Left hindlimb (tissue), 1 donor: ENCODE measurements at places on chromosomes 11 and 22.
A peak's percentile ranks its signal among the peaks of the same experiment; 100 is the strongest.

DNA sequence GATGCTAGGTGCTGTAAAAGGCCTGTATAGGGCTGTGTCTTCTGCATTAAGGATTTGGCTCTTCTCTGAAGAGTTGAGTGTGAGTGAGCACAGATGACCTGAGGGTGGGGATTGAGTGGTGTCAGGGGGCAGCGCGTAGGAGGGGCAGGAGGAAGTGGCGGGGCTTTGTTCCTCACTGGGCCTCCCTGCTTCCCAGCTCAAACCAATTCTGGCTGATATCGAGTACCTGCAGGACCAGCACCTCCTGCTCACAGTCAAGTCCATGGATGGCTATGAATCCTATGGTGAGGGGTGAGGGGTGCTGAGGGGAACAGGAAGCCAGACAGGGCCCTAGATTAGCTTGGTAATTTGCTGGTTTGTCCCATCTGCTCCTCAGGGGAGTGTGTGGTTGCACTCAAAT lies 9.1 kb downstream of the PHOX2A start:
- no peak for DNase-seq

- DNase-seq, result no peak
Measured at GRCh38 chr11:39113606-39114005, 2345.8 kb downstream of the LRRC4C start.

- no peak for DNase-seq
Measured at GRCh38 chr22:44755956-44756361, 3.6 kb downstream of the ARHGAP8 start.

GRCh38 chr11:11968511-11969280 lies 39.7 kb downstream of the DKK3 start:
- peak; percentile 84 for DNase-seq

GRCh38 chr11:12354750-12355545 lies 22.4 kb upstream of the PARVA start:
- no peak for DNase-seq

- DNase-seq, result no peak
Measured at GRCh38 chr22:47632701-47633100, 870.3 kb downstream of the TBC1D22A start.

DNA sequence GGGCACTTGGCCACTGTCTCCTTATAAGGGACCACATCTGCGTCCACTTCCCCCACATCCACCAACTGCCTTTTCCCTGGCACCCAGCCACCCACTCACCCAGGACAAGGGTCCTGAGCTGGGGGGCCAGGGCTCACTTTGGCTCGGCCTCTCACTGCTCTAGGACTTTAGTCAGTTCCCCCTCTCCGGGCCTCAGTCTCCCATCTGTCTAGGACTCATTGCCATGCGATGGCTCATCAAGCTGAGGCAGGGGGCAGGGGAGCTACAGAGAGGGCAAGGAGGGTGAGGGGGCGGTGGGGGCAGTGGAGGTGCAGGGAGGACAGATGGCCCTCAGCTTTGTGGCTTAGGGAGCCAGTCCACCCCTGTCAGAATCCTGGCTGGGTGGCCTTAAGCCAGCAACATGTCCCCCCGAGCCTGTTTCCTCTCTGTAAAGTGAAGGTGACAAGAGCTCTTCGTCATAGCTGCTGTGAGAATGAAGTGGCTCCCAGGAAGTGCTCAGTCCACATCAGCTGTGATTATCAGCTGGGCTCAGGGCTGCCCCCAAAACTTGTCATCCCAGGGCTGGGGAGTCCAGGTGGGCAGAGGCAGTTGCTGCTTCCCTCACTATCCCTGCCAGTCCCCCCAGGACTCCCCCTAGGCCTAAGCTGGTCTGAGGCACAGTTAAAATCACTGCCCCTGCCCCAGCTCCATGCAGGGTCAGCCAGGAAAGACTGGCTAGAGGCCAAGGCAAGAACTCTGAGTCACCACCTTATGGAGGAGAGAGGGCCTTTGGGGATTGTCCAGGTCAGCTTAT lies 14.9 kb downstream of the RAC2 start:
- no peak for DNase-seq

DNA sequence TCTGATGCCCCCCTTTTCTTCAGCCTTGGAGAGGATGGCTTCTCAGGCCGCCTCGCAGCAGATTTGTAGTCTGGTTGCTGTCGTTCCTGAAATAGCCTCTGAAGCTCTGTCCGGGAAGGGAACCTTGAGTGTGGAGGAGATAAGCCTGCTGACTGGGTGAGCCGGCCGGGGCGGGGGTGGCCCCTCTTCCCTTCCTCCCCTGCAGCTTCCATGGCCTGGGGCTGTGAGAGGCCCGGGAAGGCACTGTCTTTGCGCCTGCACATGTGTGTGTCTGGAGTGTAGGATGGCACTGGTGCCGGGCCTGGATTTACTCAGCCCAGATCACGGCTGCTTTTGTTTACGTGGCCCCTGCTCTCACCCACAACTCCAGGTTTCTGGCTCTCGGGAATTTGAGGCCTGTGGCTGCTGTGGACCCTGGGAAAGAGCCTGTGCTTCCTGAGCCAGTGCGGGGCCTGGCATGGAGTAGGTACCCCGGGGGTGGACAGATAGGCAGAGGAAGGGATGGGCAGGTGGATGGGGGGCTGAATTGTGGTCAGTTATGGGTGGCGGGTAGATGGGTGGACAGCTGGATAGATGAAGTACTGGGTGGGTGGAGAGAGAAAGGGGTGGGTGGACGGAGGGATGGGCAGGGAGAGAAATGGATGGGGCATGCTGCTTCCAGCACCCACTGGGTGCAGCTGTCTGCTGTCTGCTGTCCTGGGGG lies 16.6 kb downstream of the KCNQ1 start:
- DNase-seq, result no peak

GRCh38 chr11:114273071-114273470 lies 23.1 kb upstream of the NNMT start:
- DNase-seq, result no peak

- no peak for DNase-seq
Measured at GRCh38 chr22:28406246-28406645, 273.4 kb downstream of the TTC28 start.

DNA sequence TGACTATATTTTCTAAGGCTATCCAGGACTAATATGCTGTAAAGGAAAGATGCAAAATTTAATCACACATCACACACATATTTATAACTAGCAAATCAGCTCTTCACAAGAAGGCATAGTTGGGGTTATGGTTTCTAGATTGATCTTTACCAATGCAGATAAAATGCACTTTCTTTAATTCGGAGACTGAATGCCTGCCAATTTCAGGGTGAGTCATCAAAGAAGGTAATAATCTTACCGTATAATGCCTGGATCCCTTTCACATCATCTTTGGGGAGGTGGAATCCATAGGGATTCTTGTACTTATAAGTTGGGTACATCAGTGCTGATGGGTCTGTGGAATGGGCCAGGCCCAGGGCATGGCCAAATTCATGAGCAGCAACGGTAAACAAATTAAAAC lies 16.4 kb downstream of the MMP20 start:
- no peak for DNase-seq

DNA sequence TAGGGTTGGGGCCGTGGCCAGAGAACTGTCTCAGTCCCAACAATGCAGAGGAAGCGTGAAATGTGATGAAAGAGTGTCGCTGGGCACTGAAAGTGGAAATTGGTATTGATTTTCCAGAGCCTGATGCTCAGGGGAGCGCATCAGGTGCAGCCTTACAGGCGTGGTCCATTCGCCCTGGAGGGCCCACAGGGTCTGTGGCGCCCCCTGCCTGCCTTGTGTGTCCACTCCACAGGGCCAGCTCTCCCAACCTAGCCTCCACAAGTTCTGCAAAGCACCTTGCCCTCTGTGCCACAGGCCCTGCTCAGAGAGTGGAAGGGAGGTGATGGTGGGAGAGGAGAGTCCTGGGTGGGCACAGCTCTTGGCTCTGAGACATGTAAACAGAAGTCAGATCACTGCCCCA lies 54.9 kb upstream of the LMO1 start:
- DNase-seq, result no peak

DNA sequence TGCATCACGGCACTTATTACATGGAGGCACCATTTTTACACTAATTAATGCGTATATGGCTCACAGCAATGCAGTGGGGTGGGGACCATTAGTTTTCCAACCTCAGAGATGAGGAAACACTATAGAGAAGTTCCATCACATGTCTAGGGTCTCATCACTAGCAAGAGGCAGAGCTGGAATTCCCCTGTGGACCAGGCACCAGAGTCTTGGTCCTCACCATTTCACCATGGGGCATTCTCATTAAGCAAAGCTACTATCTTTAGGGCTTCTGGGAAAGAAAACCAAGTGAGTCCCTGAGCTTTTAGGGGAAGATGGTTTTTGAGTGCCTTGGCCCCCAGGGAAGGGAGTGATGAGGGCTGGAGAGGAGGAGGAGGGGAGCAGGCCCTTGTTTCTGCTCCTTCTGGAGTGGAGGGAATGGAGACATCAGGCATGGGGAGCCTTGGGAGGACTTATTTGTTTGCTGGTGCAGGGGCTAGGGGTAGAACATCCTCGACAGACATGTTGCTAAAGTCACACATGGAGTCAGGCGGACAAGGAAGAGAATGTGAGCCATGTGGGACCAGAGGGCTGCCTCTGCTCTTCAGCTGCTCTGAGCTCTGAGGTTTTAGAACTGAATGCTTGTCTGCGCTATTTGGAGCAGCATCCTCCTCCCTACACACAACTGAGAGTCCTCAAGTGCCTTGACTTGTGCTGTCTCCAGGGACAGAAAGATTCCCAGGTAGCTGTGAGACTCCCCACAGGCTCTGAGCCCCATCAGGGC lies 40.3 kb upstream of the ZBED5 start:
- no peak for DNase-seq

GRCh38 chr11:62108017-62108750 lies 15.6 kb upstream of the INCENP start:
- DNase-seq, result no peak

DNA sequence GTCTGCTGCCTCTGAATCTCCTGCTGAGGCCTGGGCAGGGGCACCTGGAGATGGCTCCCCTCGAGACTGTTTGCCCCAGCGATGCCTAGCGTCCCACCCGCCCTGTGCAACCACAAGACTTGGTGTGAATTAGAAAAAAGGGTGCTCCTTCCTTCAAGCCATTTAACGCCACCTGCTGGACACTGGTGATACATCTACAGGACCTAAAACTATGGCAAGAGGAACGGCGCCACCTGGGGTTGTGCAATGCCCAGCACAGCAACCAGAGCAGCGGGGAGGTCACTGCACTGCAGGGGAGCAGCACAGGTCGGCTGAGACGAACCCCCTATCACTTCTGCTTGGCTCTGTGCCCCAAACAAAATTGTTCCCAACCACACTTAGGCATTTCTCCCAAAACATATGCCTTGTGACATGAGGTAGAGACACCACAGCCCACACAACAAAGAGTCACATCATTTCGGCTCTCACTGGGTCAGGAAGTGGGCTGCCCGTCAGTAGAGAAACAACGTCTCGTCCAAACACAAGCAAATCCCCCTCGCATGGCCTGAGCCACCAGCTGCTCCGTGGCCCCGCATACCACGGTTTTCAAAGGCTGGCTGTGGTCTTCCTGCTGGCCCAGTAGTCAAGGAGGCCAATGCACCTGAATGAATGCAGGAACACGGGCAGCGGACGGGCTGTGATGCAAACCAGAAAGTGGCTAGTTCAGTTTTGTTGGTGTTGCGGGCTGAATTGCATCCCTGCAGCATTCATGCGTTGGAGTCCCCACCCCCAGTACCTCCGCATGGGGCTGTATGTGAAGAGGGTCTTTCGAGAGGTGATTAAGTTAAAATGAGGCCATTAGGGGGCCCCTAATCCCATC lies 171.9 kb downstream of the SHANK2 start:
- DNase-seq, result peak; percentile 47

- peak; percentile 16 for DNase-seq
Measured at GRCh38 chr22:44403602-44404329, 91.0 kb upstream of the SHISAL1 start.

DNA sequence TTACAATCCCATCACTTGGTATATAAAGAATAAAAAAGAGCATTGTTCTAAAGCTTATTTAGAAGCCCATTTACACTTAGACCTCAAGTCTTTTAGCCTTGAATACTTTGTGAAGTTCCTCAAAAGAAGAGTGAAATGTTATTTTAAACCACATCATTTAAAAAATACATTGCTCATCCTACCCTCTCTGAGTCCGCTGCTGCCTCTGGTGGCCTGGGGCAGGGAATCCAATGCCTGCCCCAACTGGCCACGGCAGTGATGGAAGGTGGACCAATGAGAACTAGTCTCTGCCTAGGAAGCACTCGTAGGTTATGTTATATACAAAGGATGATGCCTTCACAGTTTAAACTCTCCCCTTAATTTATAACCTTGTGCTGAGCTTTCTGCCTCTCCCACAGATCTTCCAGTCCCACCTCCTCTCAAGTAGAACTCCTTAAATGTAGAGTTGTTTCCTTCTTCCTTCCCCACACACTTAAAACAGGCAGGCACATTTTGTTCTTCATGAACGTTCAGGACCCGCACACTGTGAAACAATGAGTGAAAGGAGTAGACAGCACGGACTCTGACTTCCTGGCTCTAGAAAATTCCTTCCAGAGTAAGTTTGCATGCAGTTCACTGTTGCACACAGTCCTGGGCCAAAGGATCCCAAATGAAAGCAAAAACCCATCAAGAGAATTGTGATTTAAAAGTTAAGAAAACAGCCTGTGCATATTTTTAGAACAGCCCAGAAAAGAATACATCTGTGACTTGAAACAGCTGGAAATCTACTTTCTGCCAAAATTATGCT lies 167.8 kb downstream of the RRAS2 start:
- DNase-seq, result no peak

DNA sequence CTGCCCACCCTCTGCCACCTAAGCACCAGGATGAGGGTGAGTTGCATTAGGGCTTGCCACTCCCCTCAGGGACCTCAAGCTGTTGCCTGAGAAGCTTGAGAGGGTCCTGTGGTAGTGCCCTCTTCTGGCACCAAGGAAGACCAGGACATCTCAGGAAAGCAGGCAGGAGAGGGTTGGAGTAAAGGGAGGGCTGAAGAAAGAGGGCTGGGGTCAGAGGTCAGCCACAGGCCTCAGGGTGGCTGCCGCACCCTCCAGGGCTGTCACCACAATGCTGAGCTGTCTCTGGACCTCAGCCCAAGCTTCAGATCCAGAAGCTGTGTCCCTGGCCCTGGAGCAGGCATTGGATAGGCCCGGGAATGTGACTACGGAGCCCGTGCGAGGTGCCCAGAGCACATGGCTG lies 4.1 kb downstream of the SAC3D1 start:
- DNase-seq, result no peak

DNA sequence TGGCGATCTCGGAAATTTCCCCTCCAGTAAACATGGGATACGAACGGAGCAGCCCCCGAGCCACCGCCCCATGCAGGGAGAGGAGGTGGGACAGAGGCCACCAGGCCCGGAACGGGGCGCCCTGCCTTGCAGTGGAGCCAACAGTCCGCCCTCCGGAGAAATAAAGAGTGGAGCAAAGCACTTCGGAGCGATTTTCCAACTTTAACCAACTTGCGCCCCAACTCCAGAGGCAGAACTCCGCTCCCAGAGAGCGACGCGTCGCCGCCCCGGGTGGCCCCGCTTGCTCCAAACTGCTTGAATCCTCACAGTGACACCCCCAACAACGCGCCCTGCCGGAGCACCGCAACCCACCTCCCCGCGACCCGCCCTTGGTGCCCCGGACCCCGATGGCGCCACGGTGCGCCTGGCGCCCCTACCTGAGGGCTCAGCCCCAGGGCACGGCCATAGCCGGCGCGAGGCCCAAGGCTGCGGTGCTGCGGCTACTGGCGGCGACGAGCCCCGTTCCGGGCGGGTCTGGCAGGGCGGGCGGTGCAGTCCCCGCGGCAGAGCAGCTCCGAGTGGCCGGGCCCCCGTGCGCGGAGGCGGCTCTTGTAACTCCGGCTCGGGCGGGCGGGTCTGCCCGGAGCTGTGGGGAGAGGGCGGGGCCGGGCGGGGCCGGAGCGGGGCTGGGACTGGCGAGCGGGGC lies at the start of gene AHNAK:
AHNAK (minus strand) TSS at position 563 of the 685 bp plus-strand sequence. CDS start 10,708 bp downstream, outside the sequence.
- DNase-seq, result peak; percentile 91
